Renal pelvis (tissue), 12 donors: ENCODE measurements at places on chromosomes 4 and X. TPM values are rescaled to one million over a fixed set of nuclear protein-coding genes. Genes with fewer than 3 reads are reported as not detected.

Gene NR3C2
- 14.0 TPM for polyA plus RNA-seq

Gene EPGN
- polyA plus RNA-seq: 1.0 TPM

Gene NR0B1
- polyA plus RNA-seq: 0.37 TPM

DNA sequence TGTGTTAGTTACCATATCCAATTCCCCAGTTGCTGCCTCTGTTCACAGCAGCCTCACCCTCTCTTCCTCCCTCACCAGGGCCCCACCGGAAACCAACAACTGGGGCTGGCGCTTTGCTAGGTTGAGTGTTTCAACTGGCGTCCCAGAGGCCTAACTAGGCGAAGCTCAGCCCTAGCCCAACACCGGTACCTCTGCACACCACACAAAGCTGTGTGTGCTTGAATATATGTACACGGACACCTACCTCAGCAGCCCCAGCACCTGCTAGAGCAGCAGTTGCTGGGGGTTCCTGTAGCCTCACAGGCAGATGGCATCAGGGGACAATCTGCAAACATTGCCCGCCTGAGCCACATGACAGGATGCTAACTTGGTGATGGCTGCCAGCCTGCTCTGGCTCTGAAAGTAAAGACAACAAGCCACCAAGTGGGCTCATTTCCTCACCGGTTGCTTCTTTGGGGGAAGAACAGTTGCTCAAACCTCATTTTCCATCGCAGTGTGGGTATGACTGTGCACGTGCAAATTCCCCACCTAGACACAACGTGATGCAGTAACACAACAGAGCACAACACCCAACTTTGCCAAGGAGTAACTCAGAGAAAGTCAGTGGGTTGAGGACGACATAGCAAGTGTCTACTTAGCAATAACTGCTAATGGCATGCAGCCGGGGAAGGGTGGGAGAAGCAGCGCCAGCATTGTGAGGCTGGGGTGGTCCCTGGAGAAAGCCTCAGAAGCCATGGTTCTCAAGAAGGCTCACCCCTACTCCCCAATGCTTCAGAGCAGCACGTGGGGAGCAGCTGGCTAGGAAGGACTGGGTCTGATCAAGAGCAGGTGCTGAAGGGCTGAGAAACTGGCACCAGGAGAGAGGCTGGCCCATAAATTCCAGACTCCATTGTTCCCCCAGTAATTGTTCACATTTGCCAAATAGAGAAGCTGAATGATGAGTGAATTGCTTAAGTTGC, 139.5 kb downstream of the SH3KBP1 start:
- no peak for DNase-seq

DNA sequence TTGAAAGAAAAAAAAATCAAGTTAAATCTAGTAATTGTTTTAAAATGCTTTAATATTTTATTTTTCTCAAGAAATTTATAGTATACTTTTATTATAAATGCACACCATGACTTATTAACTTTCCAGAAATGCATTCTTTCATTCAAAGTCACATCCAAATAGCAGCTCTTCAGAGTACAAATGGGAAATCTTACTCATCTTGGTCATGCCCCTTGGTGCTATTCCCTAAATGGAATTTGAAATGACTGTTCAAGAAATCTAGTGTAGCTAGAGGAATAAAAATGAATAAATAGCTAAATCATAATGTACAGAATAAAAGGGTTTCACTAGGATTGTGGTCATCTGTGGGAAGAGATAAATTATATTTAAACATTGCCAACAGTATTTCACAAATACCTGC, 1139.7 kb downstream of the PCDH18 start:
- no peak for DNase-seq

DNA sequence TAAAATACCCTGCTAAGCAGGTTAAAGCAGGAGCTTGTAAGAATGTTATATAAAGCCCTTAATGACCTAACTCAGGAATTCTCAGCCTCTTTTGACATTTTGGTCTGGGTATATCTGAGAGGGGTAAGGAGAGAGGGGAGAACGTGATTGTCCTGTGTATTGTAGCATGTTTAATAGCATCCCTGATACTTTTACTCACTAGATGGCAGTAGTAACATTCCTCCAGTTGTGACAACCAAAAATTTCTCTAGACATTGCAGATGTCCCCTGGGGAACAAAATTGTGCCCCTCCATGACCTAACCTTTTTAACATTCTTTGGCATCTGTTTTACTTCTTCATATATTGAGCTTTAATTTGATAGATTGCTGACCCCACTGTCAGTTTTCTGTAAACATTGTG, 17.9 kb downstream of the SMARCA5 start:
- no peak for DNase-seq

DNA sequence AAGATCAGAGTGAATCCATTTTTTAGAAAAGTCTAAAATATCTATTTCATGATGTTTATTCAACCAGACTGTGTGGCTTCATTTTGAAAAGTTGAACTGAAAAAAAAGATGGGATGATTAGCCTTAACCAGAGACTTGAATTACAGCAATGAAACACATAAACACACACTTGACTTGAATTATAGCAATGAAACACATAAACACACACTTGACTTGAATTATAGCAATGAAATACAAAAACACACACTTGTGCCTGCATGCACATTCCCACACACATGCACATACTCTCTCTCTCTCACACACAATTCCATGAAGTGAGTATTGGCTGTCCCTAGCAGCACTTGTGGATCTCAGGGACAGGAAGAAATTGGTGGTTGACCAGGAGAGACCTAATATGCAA, 286.8 kb downstream of the USP46 start:
- peak; percentile 23 for DNase-seq

- DNase-seq: no peak
These were observed 377.1 kb upstream of the LCORL start for GRCh38 chr4:18398661-18399060.

DNA sequence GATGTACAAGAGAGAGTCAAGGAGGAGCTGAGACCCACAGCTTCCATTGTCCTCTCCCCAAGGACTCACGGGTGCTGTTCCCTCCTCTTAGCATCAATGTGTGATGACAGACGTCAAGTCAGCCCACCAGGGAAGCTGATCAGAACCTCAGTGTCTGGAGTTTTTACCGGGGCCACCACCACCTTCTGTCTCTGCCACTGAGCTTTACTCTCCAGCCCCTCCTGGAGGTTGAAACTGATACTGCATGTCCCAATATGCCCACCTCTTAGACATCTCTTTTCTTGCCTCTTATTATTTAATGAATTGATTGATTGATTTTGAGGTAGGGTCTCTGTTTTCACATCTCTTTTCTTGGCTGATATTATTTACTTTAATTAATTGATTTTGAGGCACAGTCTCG, 10.3 kb upstream of the AKAP17A start:
- peak; percentile 43 for DNase-seq

DNA sequence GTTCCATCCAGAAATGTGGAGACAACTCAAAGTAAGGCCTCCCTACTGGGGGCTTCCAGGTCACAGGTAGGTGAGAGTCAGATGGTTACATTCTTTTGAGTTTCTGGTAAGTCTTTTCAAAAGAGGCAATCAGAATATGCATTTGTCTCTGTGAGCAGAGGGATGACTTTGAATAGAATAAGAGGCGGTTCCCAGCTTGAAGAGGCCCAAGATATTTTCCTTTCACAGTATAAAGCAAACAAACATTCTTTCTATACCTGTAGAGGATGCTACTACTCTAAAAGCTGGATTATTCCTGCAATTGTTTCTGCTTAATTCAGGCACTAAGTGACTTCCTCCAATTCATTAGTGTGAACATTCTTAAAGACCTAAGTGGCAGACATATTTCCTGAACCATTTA, 44.4 kb downstream of the DIAPH2 start:
- no peak for DNase-seq

DNA sequence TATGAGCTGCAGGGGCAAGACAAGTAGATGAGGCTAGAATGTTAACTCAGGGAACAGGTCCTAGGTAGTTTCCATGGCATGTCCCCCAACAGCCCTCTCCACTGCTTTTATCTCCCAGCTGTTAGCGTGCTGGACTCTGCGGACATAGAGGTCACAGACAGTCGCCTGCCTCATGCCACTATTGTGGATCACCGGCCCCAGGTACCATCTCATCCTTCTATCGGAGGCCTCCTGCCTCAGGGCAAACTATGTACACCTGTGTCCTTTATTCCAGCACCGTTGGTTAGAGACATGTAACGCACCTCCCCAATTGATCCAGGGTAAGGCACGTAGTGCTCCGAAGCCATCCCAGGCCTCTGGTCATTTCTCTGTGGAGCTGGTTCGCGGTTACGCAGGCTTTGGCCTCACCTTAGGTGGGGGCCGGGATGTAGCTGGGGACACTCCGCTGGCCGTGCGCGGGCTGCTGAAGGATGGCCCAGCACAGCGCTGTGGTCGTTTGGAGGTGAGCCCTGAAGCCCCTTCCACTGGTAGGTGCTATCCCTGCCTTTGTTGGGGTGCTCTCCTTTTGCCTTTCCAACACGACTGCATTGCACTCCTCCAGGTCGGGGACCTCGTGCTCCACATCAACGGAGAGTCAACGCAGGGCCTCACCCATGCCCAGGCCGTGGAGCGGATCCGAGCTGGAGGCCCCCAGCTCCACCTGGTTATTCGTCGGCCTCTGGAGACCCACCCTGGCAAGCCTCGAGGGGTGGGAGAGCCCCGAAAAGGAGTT, 2.2 kb downstream of the MAGIX start:
- DNase-seq: no peak
